D721Med (cell line): ENCODE measurements at places on chromosomes 1 and 21.

DNA sequence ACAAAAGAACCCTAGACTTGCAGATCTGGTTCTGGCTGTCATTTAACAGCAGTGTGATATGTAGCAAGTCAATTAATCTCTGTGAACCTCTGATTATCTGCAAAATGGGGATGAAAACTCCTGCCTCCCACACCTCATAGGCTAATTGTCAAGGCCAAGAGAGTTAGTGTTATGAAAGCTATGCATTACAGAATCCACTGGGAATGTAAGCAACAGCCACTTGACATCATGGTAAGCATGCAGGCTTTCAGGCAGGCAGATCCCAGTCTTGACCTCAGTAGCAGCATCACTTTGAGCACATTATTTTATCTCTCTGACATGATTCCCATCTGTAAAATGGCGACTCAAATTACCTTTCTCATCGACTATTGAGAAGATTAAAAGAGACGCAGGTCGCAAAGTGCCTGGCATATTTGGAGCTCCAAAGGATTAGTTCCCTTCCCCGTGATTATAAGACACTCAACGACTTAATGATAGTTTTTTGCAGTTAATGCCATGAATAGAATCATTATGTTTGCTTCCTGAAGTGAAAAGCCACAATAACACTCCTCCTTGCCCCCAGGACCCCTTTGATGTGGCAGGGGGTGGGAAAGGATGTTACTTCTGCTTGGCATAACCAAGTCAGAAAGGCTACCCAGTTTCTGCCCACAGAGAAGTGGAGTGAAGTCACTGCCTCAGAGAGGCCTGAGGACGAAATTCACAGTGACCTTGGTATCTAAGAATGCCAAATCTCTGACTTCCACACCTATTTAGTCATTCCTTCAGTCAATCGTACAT, 273.0 kb upstream of the NFIA start:
- no peak for DNase-seq

DNA sequence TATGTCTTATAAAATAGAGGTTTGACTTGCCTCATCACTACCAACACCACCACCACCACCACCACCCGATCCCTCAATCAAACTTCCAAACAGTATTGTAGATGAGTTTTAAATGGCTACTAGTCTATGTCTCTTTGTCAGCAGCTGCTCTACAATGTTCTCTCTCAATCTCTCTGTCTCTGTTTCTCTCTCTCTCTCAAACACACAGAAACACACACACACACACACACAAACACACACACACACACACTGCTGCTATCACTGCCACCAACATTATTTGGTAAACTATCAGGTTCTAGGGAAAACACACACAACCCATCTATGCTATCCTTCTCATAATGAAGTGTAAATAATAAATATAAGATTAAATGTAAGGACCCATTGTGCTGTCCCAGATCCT, 2.4 kb downstream of the TNFSF4 start:
- no peak for DNase-seq

DNA sequence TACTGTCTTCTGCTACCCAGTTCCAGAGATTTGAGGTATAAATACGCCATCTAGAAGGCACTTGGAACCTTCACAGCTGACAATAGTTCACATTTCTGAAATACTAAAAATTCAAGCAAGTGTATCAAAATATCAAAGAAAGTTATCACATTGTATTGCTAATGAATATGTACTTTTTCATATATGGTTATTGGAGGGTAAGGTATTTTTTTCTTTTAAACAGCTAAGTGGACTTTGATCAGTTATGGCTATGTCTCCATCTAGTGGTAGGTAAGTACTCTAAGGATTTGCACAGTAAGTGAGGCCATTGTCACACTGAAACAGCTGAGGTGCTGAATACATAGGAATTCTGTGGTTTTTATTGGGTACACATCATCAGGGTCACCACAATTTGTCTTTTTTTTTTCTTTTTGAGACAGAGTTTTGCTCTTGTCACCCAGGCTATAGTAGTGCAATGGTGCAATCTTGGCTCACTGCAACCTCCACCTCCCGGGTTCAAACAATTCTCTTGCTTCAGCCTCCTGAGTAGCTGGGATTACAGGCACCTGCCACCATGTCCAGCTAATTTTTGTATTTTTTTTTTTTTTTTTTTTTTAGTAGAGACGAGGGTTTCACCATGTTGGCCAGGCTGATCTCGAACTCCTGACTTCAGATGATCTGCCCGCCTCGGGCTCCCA, 49.1 kb upstream of the CR2 start:
- DNase-seq: no peak

- DNase-seq: no peak
Observed at GRCh38 chr1:189706594-189706993, 771.1 kb downstream of the BRINP3 start.

GRCh38 chr1:181102841-181103240, 14.3 kb downstream of the IER5 start:
- DNase-seq: no peak

DNA sequence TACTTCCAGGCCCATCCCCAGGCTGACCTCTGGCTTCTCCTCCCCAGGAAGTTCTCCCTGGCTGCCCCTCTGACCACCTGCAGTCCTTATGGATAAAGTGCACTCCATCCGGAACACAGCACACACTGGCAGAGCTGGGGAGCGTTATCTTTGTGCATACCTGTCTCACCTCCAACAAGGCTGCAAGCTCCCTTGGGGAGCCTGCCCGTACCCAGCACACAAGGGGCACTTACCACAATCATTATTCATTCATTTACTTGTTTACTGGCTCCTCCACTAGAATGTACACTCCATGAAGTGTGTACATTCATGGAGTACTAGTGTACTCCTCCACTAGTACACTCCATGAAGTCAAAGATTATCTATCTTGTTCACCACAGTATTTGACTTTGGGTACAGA, 30.3 kb downstream of the GLIS1 start:
- no peak for DNase-seq

- no peak for DNase-seq
Observed at GRCh38 chr1:232600424-232601258, 29.3 kb downstream of the SIPA1L2 start.

DNA sequence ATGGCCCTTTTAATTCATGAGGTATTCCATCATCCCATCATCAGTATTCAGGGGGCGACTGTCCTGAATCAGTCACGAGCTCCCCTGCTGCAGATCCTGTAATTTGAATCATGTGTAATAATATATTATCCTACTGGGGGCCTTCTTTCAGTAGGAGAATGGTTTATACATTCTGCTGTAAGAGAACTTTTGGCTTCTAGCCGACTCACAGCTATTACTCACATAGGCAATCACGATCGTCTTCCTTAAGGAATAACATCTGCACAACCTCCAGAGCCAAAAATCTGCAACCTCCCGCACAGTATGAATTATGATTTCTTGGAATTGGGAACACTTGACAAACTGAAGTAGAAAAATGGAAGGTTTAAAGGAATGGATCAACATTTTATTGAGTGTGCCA, 343.0 kb downstream of the USP25 start:
- no peak for DNase-seq

GRCh38 chr1:198187973-198188588, 31.3 kb downstream of the NEK7 start:
- DNase-seq: no peak

DNA sequence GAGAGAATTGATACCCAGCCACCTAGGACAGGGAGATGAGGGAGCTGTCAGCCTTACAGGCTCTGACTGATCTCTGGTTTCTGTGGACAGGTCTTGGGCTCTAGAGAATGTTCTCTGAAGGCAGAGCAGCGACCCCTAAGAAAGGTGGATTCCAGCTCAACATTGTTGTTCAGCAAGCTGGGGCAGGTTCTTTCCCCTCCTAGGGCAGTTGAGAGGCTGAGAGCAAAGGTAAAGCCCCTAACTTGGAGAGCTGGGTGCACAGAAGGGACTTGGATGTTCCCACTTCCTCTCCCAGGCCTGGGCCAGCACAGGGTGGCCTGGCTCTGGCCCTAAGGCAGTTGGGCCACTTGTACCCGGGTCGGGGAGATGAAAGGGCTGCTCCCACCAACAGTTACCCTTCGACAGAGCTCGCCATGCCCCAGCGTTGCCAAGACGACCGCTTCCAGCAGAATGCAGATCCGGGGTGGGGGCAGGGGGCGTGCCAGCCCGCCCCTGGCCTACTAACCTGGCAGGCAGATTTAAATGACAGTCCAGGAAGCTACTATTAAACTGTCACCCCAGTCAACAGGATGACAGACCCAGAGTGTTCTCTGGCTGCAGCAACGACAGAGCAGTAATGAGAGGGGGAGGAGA, 31.6 kb downstream of the LRP8 start:
- no peak for DNase-seq

GRCh38 chr1:41977326-41977725, 58.6 kb upstream of the HIVEP3 start:
- no peak for DNase-seq

GRCh38 chr21:25952306-25952705, 217.5 kb downstream of the GABPA start:
- no peak for DNase-seq

GRCh38 chr1:241332987-241333386, 24.0 kb downstream of the RGS7 start:
- no peak for DNase-seq

GRCh38 chr21:25304611-25305010, 302.7 kb downstream of the MRPL39 start:
- no peak for DNase-seq

- no peak for DNase-seq
Observed at GRCh38 chr1:171245458-171246064, 2.7 kb upstream of the FMO1 start.

DNA sequence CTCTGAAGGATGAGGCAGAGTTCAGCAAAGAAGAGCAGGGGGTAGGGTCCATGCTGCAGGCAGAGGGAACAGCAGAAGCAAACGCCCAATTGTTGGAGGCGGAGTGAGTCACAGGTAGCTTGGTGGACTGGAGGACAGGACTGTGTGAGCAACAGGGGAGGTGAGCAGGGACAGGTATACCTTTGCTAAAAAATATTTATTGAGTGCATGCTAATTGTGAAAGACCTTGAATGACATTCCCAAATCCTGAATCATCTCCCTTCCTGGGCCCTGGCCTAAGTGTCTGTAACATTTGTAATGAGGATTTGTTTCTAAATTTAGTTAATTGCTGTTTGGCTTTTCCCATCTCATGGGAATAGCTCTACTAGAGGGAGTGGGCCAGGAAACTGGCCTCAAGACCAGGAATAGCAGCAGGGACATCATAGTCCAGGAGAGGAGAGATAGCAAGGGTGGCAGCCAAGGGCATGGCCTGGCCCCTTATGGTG, 123.7 kb downstream of the FOXD2 start:
- no peak for DNase-seq

DNA sequence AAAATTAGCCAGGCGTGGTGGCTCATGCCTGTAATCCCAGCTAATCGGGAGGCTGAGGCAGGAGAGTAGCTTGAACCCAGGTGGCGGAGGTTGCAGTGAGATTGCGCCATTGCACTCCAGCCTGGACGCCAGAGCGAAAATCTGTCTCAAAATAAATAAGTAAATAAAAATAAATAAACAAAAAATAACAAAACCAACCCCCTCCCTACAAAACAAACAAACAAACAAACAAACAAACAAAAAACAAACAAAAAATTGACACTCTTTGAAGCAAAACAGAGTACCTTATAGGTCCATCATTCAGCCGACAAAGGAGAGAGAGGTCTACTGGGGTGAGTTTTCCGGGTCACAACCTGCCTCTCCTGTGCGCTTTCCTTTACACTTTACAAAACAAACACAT, 5.4 kb upstream of the KDF1 start:
- DNase-seq: no peak

GRCh38 chr1:52559875-52560274, 7.0 kb upstream of the TUT4 start:
- DNase-seq: no peak

DNA sequence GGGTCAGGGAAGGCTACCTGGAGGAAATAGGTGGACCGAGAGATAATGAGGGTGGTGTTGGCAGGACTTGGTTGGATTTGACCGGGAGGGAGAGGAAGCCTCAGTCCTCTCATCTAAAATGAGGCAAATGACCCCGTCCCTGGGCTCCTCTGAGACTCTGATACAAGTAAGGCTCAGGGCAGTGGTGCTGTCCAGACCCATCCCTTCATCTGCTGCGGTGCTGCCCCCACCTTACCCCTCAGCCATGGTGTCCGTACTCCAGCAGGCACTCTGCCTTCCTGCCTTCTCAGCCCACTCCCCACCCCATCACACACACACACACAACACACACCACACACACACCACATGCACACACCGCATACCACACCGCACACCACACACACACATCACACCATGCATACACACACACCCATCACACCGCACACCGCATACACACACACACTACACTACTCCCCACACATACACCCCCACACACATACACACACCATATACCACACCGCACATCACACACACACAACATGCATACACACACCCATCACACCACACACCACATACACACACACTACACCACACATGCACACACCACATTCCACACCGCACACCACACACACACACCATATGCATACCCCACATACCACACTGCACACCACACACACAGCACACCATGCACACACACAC, 29.4 kb upstream of the SLC26A9 start:
- no peak for DNase-seq

GRCh38 chr1:69294171-69294570, 273.6 kb upstream of the LRRC7 start:
- no peak for DNase-seq

DNA sequence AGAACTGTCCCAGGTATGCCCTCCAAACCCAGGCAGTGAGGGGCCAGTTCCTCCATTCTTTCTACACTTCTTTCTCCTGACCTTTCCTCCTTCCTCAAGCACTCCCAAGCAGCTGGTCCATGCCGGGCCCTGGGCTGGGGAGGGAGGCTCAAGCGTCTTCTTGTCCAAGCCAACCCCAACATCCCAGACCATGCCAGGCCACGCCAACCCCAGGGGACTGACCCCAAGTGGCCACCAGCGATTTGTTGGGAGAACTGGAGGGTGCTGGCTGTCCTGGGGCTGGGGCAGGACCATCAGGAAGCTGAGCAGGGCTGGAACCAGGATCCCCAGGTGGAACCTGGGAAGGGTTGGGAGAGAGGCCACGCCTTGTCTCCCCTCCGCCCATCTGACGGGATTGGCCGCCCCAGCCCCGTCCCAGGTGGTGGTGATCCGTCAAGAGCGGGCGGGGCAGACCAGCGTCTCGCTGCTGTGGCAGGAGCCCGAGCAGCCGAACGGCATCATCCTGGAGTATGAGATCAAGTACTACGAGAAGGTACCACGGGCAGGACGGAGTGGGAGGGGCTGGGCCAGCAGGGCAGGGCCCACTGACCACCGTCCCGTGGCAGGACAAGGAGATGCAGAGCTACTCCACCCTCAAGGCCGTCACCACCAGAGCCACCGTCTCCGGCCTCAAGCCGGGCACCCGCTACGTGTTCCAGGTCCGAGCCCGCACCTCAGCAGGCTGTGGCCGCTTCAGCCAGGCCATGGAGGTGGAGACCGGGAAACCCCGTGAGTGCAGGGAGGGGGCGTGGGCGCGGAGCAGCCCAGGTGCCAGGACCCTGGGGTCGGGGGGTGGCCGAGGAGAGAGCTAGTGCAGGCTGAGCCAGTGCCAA, 29.9 kb downstream of the EPHA8 start:
- DNase-seq: no peak

GRCh38 chr21:23809573-23809972, 1797.7 kb downstream of the MRPL39 start:
- no peak for DNase-seq

GRCh38 chr1:89632657-89633247, at the start of gene LRRC8C:
Gene LRRC8C, plus strand, starts transcription at chr1:89633120. Its CDS starts 53,354 bp downstream, at chr1:89686474.
- peak; percentile 27 for DNase-seq
